ENCODE measurements at places on chromosomes 11 and 22.

DNA sequence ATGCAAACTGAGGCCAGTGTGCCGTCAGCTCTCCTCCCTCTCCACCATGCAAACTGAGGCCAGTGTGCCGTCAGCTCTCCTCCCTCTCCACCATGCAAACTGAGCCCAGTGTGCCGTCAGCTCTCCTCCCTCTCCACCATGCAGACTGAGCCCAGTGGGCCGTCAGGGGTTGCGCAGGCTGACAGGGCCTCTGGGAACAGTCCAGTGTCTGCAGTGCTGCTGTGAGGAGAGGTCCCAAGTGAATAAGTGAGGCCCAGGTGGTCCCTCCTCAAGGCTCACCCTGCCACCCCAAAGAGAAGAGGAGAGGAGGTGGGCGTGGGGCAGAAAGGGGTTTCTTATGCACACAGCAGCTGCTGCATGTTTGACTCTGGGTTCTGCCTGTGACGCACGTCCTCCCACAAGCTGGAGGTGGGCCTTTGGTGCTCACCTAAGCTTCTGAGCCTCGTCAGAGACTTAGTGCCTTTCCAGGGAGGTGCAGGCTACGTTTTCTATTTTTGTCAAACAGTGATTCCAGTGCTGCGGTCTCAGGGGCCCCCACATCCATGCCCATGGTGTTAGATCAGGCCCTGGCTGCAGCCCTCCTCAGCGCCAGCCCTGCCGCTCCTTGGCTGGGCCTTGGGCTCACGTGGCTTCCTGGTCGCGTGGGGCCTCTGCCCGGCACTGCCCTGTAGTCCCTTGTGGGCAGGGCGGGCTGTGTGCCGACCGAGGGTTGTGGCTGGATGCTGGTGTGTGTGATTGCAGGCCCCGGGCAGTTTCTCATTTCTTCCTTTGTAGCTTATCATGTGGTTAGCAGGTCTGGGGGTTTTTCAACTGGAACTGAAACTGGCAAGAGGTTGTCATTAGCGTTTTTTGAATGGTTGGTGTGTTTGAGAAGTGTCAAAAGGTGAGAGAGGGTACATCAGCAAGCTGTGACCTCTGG, 7.1 kb downstream of the TPCN2 start:
- no peak for DNase-seq

DNA sequence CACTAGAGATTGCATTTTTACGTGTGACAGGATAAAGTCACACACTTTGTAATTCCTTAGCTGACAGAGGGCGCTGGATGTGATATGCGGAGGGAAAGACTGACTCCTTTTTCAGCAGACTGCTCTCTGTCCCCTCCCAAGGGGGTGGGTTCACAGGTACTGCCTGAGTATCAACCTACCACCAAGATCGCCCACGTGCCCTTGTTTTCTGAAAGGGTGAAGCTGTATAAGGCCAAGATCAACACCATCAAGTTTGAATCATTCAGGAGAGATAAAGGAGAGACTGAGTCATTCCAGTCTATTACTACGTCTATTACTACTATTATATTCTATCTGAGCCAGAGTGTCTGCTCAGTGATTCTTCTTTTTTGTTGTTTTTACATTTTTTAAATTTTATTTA, 30.7 kb downstream of the BUD13 start:
- no peak for DNase-seq

DNA sequence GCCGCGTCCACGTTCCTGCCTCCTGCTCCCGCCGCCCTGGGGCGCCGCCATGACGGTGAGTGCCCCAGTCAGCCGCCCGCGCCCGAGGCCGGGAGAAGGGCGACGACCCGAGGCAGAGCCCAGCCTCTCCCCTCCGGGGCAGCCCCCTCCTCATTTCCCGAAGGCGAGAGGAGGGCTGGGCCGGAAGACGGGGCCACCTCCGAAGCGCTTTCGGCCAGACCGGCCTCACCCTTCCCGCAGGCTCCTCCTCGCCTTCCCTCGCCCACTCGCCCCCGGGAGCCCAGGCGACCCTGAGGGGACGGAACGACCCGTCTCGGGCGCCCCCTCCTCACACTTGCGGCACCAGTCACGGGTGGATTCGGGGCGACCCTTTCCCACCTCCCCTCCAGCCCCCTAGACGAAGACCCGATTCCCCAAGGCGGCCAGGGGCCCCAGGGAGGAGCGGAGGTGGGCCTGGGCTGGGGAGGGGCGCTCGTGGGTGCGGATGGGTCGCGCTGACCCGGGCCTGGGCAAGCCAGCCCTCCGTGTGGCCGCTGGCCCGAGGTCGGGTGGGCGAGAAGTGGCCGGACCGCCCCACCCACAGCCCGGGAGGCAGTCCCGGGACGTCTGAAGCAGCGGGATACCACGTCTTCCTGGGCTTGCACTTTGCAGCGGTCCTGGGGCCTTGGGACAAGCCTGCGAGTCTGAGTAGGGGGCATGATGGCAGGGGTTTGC, 49.7 kb downstream of the TRIOBP start:
- DNase-seq, result no peak

DNA sequence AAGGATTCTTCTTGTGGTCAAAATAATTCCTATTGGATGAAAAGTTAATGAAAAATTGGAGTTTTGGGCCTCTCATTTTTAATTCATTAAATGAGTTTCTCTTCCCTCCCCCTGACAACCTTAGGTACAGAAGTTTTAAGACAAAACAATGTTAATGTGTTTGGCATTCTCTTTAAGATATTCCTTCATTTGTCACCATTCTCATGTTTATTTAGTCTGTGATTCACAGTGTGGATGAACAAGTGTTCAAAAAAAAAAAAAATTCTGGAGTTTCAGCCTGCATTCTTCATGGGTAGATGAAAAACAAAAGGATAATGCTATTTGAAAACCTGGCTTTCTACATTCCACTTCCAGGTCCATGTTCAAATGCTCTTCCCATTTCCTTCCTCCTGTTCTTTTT, 172.6 kb upstream of the LUZP2 start:
- no peak for DNase-seq

- no peak for DNase-seq
Measured at GRCh38 chr22:50102946-50103345, 13.1 kb downstream of the MOV10L1 start.

- no peak for DNase-seq
Measured at GRCh38 chr11:2549876-2550605, 105.2 kb downstream of the KCNQ1 start.

- no peak for DNase-seq
Measured at GRCh38 chr22:30280505-30280904, 8.8 kb downstream of the CASTOR1 start.

DNA sequence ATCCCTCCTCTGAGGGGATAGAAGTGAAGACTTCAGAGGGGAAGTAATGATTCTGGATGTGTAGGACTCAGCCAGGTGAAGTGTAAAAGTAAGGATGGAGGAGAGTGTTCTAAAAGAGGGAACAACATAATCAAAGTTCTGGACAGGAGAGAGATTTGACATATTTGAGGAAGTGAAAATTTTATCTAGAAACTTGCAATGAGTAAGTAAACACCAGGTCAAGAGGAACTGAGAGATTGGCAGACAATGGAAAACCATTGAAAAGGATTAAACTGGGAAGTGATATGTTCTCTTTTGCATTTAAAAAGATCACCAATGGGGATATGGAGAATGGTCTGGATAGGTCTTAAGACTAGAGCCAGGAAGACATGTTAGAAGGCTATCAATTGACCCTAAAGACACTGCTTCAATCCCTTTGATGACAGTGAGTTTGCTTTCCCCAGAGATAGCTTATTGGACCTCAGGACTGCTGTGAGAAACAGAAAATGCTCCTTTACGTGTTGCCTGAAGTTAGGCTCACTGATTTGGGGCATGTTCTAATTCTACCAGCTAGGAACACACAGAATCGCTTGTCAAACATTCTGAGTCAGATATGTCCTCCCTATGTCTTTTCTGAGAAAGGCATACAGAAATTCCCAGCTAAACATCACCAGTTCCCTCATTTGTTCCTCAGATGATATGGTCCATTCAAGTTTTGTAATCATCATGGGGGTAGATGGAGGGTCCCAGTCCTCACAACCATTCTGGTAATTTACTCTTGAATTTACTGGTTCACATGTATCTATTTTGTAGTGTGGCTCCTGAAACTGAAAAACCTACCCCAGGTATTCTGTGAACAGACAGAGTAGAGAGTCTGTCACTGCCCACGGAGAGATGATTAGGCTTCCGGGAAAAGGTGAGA, 144.9 kb downstream of the MAML2 start:
- DNase-seq, result no peak

GRCh38 chr22:47569389-47570299, 807.2 kb downstream of the TBC1D22A start:
- no peak for DNase-seq

DNA sequence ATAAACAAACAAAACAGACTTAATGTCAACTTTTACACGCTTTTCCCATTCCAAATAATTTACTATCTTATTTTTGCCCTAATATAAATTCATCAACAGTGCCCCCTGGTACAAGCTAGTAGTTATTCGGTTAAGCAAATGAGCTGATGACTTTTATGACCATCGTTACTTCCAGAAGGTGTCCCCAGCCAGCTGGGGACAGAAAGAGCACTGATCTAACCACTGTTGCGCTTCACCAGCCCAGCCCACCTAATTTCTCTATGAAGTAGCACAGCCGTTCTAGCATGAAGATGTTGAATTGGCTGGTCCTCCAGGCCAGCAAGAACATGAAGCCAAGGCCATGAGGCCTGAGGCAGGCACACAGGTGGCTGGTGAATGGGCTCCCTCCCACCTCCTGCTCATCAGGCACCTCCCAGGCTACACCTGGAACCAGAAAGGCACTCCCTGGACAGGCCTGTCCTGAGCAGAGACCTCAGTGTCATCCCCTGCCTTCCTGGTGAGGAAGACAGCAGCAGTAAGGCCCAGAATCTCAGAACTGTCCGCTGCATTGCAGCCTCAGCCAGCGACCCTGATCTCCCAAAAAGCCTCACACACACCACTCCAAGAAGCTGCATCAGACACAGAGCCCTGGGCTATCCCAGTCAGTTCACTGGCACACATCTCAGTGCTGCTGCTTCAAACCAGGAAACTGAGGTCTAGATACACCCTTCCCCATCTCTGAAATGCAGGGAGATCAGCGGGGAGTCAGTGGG, 12.9 kb downstream of the GNB1L start:
- no peak for DNase-seq

GRCh38 chr11:110251836-110252235, 44.6 kb downstream of the RDX start:
- DNase-seq, result no peak

DNA sequence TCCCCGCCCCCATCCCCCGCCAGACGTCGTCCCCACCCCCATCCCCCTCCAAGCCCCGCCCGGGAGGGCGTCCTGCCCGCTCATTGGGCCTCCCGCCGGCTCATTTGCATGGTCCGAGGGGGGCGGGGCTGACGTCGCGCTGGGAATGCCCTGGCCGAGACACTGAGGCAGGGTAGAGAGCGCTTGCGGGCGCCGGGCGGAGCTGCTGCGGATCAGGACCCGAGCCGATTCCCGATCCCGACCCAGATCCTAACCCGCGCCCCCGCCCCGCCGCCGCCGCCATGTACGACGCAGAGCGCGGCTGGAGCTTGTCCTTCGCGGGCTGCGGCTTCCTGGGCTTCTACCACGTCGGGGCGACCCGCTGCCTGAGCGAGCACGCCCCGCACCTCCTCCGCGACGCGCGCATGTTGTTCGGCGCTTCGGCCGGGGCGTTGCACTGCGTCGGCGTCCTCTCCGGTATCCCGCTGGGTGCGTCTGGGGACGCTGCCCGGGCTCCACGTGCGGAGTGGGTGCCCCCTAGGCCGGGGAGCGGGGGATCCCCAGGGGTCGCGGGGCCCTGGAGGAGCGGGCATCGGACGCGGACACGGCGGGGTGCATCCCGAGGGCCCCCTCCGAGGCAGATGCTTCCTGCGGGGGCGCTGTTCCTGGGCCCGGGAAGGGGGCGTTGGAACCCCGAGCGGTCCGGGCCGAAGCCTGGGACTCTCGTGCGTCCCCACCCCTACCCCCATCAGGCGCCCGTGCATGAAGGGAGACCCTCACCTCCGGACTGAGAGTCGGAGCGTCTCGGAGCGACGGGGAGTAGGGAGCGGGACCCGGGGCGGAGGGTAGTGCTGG, at the start of gene PNPLA3:
Gene PNPLA3 (plus strand): TSS at position 175 of the 834 bp plus-strand sequence. CDS start 107 bp downstream, at position 282.
- peak; percentile 73 for DNase-seq

DNA sequence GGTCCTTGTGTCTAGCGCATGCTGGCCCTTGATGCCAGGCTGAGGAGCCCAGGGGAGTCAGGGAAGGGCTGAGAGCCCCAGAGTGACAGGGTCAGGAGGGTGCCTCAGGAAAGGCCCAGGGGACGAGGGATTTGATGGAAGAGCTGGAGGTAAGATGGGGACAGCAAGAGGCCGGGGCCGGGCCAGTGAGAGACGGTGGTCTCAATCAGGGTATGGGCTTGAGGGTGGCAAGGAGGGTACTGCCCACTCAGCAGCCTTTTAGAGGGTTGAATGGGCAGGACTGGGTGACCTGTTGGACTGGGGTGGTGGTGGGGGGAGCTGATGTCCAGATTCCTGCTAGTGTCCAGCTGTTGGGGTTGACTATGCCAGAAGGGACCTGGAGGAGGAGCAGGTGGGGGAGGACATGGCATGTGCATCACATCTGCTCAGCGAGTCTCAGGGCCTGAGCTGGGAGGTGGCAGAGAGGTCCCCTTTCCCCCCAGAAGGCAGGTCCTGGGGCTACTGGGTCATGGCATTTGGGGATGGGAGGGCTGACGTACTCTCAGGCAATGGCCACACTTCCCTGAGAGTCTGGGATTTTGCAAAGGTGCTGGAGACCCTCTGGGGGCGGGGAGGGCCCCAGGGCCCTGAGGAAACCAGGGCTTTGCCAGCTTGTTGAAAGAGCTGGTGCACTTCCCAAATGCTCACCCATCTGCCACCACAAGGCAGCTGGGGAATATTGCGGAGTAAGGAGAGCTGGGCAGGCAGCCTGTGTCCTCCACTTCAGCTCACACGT, 18.4 kb downstream of the MYO7A start:
- DNase-seq, result no peak

GRCh38 chr11:14904745-14905103, 12.7 kb upstream of the CYP2R1 start:
- no peak for DNase-seq

DNA sequence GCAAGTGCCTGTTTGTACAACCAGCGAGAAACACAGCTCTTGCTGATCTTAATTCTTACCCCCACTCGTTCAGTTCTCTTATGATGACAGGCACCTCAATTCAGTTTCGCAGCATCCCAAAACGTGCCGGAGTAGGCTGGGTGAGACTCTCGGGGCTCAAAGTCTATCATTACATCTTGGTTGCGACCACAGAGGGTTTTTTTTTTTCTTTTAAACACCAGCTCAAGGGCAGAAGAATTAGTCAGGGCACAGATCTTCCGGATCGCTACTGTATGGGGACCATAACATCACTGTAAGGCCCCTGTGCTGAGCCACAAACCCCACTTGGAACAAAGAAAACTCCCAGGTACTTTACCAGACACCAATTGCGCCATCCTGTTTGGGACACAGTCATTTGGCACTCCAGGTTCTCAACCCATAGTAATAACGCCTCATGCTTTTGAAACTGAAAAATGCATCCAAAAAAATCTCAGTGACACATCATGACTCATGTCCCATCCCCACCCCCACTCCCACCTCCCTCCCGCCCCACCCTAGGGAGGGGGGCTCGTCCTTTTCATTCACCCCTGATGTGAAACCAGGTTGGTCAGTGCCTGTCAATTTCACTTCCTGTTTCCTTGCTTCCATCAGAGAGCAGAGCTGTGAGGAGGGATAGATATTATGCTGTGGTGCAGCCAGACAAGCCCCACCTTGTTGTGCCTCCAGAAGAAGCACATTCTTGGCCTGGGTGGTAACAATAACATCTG, 41.0 kb upstream of the CD5 start:
- DNase-seq, result no peak
